ENCODE measurements at places on chromosomes 6 and 20.

DNA sequence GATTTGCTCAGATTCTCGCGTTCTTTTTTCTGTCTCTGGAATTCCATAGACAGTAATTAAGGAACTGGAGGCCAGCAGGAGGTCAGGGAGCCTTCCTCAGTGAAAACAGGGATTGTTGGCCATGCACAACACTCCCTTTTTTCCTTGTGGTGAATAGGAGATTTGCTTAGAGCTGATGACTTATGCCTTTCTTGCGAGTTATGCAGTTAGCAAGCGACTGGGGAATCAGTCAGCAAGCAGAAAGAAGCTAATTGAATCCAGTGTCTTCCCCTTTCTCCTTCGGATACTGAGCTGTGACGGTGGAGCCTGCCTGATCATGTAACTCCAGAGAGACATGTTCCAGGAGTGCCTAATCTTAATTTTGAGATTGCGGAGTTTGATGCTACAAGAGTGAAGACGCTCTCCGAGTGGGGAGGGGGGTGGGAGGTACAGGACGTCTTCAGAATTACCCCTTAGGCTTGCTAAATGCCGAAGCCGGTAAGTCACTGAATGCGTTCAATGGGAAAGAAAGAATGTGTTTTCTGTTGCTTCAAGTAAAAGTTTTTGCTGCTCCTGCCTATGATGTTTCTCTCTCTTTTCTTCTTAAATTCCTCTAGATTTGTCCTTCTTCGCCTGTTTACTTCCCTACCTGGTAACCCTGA, 165.9 kb downstream of the SASH1 start:
- no peak for DNase-seq

- DNase-seq = no peak
Observed at GRCh38 chr6:108587258-108588059, 26.7 kb downstream of the FOXO3 start.

DNA sequence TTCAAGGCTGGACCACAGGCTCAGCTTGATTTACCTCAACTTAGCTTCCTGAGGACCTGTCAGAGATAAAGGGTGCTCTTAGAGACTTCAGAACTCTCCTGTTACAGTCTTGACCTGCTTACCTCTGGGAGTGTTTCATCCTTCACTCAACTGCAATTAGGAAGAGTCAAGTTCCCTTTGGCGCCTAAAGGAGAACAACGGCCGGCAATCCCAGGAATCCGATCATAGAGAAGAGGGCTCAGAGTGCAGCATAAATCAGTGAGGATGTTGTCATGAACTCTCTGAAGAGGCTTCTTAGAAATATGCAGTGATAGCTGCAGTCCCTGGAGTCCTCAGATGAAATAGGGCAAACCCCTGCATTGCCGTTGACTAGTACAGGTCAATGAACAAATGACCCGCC, 36.4 kb downstream of the LYRM2 start:
- DNase-seq = no peak

DNA sequence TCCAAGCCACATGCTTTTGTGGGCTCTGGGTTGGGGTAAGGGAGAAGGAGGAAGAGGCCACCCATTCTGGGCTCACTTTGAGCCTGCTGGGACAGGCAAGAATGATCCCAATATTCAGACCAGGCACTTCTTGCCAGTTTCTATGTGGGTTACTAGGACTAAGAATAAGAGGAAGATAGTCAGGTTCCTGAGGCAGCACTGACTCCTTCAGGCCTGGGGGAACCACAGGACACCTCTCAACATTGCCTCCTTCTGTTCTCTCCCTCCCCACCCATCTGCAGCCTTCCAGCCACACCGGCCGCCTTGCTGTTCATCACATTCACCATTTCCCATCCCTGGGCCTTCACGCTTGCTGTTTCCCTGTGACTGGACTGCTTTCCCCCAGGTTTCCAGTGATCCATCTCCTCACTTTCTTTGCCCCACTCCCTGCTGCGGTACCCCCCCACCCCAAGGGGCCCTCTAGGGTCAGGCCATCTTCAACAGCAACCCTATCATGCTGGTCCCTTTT, 69.2 kb upstream of the SIRPA start:
- DNase-seq = no peak

GRCh38 chr6:169949511-169950097, 198.2 kb downstream of the ERMARD start:
- no peak for DNase-seq

DNA sequence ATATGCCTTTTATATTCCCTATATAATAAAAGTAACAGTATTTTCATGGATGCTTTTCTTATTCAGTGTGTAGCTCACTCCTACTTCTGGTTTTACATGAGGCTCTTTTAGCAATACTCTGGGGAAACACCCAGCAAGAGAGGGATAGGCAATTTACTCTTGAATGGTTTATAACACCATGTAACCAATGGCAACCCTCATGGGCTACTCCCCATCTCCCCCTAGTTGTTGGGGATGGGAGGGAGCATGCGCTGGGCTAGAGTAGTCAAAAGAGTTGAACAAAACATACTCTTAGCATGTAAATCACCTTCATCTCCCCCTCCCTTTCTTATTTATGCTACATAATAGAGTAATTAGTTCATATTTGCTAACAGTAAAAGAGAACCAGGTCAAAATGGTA, 140.1 kb upstream of the LRFN2 start:
- DNase-seq = no peak

All from NCI-H2227 treated with DMSO at 0.1 percent for 48 hours (cell line).